ENCODE measurements at places on chromosomes 13 and 19.

DNA sequence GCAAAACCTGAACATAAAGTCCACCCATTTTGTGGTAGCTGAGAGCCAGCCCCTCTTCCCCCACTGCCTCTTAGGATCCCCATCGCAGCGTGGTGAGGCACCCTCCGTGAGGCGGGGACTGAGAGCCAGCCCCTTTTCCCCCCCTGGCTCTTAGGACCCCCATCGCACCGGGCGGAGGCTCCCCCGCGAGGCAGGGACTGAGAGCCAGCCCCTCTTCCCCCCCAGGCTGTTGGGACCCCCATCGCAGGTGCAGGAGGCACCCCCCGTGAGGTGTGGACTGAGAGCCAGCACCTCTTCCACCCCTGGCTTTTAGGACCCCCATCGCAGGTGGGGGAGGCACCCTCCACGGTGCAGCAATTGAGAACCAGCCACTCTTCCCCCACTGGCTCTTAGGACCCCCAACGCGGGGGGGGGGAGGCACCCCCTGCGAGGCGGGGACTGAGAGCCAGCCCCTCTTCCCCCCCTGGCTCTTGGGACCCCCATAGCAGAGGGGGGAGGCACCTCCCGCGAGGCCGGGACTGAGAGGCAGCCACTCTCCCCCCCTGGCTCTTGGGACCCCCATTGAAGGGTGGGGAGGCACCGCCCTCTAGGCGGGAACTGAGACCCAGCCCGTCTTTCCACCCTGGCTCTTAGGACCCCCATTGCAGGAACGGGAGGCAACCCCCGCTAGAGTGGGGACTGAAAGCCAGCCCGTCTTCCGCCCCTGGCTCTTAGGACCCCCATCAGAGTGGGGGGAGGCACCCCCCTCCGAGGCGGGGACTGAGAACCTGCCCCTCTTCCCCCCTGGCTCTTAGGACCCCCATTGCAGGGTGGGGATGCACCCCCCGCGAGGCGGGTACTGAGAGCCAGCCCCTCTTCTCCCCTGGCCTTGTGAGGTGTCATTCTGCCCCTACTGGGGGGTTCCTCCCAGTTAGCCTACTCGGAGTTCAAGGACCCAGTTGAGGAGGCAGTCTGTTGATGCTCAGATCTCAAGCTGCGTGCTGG is 366.4 kb upstream of the SPRY2 start:
- DNase-seq, result no peak

DNA sequence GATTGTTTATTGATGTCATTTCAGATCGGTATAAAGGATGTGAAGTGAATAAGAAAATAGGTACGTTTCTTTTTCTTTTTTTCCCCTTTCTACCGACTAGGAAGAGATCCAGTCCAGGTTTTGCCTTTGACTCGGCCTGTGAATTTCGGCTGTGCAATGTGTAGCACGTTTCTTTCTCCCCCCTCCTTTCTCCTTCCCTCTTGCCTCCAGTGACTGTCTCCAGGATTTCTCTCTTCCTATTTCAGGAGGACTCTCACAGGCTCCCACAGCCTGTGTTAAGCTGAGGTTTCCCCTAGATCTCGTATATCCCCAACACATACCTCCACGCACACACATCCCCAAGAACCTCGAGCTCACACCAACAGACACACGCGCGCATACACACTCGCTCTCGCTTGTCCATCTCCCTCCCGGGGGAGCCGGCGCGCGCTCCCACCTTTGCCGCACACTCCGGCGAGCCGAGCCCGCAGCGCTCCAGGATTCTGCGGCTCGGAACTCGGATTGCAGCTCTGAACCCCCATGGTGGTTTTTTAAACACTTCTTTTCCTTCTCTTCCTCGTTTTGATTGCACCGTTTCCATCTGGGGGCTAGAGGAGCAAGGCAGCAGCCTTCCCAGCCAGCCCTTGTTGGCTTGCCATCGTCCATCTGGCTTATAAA is at the start of gene GPC6:
GPC6 (plus strand) TSS at position 185 of the 657 bp plus-strand sequence.
- DNase-seq, result no peak

GRCh38 chr13:109243311-109243951 is 543.0 kb downstream of the IRS2 start:
- no peak for DNase-seq

DNA sequence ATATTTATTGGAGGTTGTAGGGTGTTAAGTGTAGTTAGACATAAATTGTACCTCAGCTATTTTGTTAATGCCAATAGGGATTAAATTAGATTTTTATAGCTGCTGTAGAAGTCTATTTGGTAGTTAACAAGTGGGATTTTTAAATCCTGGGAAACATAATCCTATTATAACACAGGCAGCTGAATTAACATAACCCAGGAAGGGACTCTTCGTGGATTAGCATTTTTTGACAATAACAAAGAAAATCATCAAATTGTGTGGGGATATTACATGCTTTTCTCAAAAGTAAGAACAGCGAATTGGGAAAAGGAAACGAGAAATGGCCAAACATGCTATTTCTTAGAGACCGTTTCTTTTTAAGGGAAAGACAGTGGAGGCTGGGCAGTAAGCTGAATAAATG is 172.8 kb downstream of the ZIC5 start:
- no peak for DNase-seq

GRCh38 chr13:96178759-96179158 is 88.9 kb downstream of the HS6ST3 start:
- no peak for DNase-seq

DNA sequence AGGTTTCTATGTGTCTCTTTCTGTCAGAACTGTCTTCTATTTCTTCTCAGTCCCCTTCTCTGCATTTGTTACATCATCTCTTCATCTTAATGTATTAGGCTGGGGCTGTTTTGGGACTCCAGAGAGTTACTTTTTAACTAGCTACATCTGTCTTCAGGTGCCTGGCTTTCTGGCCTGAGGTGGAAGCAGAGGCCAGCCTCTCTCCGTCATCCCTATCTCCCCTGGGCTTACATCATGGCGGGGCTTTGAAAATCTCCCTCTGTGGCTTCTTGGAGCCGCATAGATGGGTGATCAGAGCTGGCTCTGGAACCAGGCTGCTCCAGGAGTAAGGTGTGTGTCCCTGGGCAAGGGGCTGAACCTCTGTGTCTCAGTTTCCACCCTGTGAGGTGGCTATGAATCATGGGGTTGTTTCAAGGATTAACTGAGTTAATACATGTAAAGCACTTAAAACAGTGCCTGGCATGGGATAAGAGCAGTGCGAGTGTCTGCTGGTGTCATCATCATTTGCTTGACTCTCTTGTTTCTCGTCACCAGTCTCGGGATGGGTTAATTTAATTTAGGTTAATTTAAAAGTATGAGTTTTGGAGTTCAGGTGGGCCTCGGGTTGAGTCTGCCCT is 2.0 kb downstream of the EPN1 start:
- no peak for DNase-seq

DNA sequence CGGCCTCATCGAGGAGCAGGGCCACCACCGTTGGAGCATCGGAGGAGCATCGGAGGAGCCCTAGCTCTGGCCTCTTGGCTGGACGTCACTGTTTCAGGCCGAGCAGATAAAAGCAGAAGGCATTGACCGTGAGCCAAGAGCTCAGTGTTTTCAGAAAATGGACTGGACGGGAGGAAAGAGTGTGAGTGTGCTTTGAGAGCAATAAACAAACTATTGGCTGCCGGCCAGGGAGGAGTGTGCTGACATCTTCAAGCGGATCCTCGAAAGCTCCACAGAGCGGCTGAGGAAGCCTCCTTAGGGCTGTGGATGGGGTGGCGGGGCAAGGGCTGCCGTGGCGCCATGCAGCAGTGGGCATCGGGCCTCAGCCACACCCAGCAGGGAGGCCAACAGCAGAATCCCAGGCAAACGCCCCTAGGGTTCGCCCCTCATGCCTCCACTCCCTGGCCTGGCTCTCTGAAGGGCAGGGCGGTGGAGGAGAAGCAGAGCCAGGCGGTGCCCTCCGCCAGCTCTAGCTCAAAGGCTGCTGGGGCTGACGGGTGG is 41.8 kb downstream of the IRS2 start:
- DNase-seq, result no peak

GRCh38 chr13:77391475-77391874 is 64.6 kb upstream of the MYCBP2 start:
- no peak for DNase-seq

GRCh38 chr13:41029629-41030028 is 10.5 kb upstream of the ELF1 start:
- no peak for DNase-seq
